ENCODE measurements at places on chromosomes 7 and 10.

- DNase-seq, result no peak
Measured at GRCh38 chr10:27494116-27494805, 9.8 kb upstream of the RAB18 start.

DNA sequence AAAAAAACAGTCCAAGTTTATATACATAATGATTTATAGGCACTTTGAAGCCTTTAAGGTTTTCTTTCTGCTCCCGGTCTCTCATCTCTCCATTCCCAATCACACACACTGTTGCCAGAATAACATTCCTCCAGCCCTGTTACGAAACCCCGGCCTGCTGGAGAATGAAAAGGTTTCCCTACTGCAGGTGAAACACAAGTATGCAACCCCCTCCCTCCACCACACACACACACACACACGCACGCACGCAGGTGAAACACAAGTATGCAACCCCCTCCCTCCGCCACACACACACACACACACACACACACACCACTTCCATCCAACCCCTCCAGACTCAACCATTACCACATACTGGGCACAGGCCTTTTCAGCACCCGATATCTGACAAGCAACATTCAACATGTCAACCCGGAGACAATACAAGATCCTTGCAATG lies 87.5 kb downstream of the PARD3 start:
- DNase-seq, result no peak

DNA sequence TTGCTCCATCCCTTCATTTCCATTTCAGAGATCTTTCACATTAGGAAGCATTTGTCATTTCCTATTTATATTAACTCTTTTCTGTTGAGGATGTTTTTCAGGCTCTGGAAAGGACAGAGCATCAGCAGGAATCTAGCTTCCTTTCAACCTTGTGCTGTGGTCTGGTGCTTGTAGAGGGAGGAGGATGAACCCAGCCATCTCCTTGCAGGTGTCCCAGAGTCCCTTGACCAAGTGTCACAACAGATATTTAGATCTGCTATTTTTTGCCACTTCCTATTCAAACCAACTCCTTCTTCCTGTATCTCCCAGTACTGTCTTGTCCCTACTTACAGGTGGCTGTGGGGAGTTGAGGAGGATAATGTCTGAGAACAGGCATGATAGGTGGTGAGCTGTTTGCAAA lies 742.8 kb downstream of the GRID1 start:
- DNase-seq, result no peak

DNA sequence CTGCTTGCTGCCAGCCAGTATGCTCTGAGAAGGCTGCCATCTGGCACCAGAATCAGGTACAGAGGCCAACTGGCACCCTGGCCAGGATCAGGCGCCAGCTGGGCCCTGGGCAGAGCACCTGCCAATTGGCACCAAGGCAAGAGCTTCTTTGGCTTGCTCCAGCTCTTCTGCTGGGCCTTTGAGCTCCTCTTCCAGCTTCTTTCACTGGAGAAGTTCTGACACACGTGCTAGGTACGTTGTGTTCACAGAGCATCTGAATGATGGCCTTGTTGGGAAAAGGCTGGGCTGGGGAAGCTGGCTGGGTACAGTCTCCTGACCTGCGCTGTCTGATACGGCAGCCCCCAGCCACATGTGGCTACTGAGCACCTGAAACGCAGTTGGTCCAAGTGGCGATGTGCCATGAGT lies 31.7 kb upstream of the OPALIN start:
- no peak for DNase-seq

DNA sequence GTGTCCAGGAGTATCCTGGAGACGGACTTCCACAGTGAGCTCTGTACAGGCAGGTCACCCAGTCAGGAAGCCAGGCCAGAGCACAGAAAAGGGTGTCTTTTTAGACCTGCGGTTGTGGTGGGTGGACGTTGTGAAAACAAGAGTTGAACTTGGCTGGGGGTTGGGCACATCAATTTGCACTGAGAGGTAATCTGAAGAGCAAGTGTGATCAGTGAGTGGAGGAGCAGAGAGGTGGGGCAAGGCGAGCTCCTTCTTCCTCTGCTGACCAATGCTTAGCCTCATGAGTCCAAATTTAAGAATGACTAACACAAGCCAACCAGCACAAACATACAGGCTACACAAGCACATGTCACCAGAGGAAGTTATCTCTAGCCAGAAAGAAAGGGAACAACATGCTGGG lies 310.8 kb downstream of the TCERG1L start:
- DNase-seq, result no peak

- no peak for DNase-seq
Measured at GRCh38 chr10:131424836-131425491, 113.4 kb upstream of the TCERG1L start.

DNA sequence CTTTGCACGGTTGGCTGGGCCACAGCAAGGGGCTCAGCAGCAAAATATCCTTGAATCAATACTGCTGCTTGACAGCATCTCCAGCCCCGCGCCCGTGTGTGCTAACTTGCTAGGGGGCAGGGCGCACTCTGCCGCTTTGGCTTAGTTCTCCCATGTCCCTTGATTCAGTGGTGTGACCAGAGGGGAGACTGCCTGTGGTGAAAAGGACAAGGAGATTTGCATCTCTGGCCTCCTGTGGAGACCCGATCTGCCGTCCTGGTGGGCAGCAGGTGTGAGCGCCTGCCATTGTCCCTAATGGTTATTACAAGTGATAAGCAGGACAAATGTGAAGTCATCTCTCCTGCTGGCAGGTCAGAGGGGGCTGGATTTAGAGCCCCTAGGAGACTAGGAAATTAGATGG lies 500.2 kb upstream of the GALNT17 start:
- DNase-seq, result no peak

GRCh38 chr10:69359594-69359993 lies 57.1 kb downstream of the TACR2 start:
- DNase-seq, result no peak

DNA sequence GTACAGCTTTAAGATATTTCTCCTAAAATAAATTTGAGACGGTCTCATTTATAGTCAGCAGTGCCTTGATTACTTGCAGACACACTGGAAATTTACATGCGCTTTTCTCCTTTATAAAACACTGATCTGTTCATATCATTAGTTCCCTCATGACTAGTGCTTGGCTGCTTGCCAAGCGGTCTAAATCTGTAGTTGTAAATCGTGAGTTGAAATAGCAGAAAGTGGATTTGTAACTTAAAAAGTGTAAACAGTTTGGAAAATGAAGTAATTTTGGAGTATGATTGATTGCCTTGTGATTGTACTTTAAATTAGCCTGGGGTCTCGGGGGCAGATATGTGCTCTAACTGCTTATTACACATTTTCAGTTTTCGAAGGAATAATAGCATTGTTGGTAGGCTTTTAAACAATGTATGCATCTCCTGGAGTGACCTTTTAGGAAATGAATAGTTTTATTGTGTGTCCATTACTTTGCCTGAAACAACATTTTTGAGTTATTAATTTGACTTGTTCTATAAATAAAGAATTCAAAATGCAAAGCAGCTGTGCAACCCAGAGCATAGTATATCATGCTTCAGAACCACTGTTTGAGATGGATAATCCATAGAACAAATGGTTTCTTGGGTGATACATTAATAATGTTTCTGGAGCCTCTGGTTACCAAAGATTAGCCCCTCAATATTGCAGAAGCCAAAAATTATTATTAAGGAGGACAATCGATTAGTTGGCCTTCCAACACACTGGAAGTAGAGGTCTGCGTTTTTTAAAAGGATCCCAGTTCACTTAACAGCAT lies 73.3 kb downstream of the ARID5B start:
- DNase-seq, result no peak

- DNase-seq, result no peak
Measured at GRCh38 chr7:22776964-22777363, 45.7 kb downstream of the TOMM7 start.

DNA sequence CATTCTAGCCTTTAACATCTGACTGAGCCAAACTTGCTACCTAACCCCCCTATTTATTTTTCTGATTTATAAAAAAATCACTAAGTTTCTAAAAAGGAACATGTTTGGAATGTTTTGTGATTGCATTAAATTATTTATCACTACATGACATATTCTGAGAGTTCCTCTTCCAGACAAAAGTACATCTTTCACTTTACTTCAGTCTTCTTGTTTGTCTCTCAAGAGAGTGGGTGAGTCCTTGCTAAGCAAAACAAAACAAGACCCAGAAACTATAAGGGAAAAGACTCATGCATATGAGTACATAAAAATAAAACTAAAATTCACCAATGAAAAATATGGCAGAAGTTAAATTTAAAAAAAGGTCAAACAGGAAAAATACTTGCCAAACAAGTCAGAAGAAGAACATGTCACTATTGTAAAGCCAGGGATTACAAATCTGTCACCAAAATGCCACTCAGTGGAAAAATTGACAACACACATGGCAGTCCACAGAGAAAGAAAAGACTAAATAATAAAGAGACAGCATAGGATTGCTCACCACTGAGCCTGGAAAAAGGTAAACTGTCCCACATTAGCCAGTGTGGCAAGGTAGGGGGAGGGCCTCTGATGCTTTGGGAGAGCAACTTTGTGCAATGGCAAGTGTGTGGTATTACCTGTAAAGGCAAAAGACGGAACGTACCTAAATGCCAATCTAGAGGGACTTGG lies 166.7 kb upstream of the ZNF32 start:
- DNase-seq, result no peak

DNA sequence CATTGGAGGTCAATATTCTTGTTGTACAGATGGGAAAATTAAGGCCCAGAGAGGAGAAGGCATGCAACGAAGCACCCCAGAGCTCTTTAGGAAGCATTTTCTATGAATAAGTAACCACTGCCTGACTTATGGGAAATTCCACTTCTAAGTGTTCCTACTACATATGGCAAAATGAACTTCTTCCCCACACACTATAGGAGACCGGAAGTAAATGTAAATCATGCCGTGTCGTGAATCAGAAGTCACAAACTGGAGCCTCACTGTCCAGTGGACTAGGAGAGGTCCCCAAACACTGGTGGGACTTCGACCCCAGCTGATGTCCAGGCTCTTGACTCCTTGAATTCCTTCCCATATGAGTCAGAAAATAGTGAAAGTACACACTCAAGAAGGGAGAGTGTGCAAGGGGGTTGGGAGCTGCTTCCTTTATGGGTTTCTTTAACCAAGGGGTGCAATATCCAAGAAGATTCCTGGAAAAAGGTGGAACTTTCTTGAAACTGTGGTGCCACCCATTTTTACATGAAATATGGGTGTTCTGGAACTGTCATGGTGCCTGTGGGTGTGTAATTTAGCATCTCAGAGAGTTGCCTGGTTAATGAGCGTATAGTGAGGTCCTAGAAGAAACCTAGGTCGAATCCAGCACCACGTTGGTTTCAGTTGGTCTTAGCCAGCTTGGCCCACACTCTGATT lies 6.7 kb downstream of the RASSF4 start:
- DNase-seq, result no peak

GRCh38 chr7:153385502-153385901 lies 626.0 kb downstream of the ACTR3B start:
- no peak for DNase-seq

- DNase-seq, result no peak
Measured at GRCh38 chr10:15373199-15373598, 2.1 kb upstream of the FAM171A1 start.

DNA sequence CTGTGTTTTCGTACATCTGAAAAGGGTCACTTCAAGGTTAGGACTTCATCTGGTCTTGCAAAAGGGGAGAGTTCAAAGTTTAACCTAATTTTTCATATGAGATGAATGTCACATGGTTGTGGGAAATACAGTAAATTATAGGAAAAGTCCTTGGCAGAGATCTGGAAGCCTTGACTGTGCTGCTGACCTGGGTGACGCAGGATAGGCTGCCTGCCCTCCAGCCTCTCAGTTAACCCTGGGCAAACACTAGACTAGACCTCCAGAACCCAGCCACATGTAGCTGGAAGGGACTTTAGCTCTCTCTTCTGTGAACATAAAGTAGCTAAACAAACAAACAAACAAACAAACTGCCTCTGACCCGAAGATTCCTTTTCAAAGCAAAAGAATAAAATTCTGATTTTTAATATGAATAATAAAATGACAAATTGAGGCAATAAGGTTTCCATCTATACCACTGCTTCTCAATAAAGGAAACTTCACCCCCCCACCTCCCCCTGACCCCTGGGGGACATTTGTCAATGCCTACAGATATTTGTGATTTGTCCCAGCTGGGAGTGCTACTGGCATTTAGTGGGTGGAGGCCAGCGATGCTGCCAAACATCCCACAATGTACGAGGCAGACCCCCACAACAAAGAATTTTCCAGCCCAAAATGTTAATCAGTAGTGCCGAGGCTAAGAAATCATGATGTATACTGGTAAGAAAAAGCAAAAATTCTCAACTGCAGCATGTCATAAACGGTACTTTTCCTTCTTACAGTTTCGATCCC lies 75.2 kb upstream of the PRR15 start:
- no peak for DNase-seq

DNA sequence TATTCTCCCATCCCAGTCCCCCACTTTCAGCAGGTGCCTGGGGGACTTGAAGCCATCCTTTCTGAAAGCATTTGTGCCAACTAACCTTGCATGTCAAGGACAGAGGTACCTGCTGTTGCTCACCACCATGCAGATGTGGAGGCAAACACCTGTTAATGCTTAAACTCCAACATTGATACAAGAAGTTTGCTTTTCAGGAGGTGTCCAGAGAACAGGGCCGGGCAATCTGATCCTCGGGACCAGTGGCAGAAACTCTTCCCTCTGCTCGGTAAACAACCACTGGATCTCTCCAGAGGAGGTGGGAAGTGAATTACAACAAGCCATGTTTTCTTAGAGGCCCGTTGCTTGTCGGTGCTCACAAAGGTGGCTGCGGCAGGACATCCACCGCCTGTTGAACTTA lies 54.7 kb downstream of the FGFR2 start:
- DNase-seq, result no peak

DNA sequence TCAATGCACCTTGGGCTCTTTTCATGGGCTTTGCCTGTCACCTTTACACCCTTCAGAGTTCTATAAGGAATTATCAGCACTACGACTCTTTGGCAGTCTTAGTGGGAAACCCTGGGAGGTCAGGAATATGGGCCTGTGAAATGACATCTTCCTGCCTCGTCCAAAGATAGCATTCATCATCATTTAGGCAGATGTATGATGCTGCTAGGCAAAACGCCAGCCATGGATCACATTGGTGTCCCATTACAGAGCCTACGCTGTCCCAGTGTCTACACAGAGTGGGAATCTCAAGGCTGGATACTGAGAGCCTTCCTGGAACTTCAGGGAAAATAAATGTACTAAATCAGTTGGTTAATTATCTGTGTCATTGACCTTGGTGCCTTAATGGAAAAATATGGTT lies 259.4 kb upstream of the CELF2 start:
- no peak for DNase-seq

Data from stimulated activated naive B cell treated with anti-CD40 and anti-IgM and Interleukin-4, amounts not matched to agents 10 μg/mL and 1 μg/mL and 100 μg/mL, for 72 hours (primary cell).